ENCODE measurements at places on chromosomes 7 and 10. TPM values are rescaled to one million over a fixed set of nuclear protein-coding genes. Genes with fewer than 3 reads are reported as not detected.

DNA sequence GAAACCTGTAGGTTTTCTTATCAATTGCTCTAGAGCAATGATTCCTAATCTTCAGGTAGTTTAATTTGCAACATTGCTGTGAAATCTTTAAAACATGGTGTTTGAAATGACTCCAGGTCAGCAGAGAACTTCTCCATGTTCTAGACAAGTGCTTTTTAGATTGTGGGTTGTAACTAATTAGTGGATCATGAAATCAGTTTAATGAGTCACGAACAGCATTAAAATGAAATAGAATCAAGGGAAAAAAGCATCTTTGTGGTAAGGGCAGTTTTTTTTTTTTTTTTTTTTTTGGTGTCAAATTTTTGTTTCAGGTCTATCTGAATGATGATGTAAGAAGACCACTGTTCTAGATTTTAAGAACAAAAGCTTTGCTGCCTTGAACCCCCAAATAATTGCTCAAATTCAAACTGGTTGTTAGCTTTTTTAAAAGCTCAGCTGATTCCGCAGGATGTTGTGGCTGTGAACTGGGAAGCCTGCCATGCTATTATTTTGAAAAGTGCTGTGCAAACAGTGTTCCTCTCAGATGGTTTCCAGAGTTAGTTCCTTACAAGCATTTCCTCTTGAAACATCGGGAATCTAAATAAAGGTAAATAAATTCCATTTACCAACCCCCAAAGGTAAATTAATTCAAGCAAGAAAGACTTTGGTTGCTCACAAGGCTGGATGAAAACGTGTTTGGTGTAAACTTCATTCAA lies 13.1 kb upstream of the PDK4 start:
- DNase-seq = no peak

IL2RA gene
- 0.59 TPM for total RNA-seq

CALML3 gene
- not detected for total RNA-seq

DNA sequence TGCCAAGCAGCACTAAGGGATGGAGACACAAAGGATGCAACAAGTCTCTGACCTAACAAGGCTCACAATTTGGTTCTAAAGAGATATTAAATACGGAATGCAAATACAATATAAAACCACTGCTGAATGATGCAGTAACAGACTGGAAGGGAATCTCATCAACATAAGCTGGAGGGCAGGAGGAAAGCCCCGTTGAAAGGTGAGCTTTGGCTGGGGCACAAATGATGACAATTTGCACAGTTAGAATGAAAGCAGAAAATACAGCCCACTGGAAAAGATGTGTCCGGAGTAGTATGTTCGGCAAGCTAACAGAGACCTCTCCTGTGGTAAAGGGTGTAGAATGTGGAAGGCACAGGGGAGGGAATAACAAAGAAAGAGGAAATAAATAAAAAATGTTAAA lies 26.1 kb downstream of the PAXIP1 start:
- DNase-seq = no peak

GRCh38 chr7:55690-56248 lies 136.6 kb upstream of the FAM20C start:
- no peak for DNase-seq

- peak; percentile 88 for DNase-seq
Observed at GRCh38 chr7:17298102-17298839, at the start of gene AHR. Gene AHR (plus strand): TSS chr7:17298652. CDS start chr7:17299265, 613 bp downstream.

GRCh38 chr10:98391065-98391464 lies 23.9 kb downstream of the PYROXD2 start:
- no peak for DNase-seq

GRCh38 chr10:77159538-77160110 lies 478.0 kb downstream of the KCNMA1 start:
- no peak for DNase-seq

- DNase-seq = no peak
Observed at GRCh38 chr7:22694597-22695207, 32.3 kb upstream of the IL6 start.

- DNase-seq = no peak
Observed at GRCh38 chr10:71905164-71905563, 54.1 kb upstream of the PSAP start.

DNA sequence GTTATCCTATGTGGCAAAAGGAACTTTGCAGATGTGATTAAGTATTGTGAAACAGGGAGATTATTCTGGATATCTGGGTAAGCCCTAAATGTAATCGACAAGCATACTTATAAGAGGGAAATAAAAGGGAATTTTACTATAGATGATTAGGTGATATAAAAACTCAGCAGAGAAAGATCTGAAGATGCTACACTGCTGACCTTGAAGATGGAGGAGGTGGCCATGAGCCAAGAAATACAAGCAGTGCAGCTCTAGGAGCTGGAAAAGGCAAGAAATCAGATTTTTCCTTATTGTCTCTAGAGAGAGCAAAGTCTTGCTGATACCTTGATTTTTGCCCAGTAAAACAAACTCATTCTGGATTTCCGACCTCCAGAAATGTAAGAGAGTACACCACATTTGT lies 67.7 kb downstream of the BRAF start:
- DNase-seq = no peak

- no peak for DNase-seq
Observed at GRCh38 chr10:43903451-43903850, 254.8 kb upstream of the ZNF32 start.

- no peak for DNase-seq
Observed at GRCh38 chr10:47310090-47310505, 10.1 kb downstream of the GDF10 start.

DNA sequence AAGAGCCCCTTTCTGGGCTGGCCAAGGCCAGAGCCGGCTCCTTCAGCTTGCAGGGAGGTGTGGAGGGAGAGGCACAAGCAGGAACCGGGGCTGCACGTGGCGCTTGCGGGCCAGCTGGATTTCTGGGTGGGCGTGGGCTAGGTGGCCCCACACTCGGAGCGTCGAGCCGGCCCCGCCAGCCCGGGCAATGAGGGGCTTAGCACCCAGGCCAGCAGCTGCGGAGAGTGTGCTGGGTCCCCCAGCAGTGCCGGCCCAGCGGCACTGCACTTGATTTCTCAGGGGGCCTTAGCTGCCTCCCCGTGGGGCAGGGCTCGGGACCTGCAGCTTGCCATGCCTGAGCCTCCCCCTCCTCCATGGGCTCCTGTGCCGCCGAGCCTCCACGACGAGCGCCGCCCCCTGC lies 48.1 kb downstream of the SH2D4B start:
- no peak for DNase-seq

GRCh38 chr10:1379601-1380000 lies 323.4 kb downstream of the WDR37 start:
- DNase-seq = no peak

DNA sequence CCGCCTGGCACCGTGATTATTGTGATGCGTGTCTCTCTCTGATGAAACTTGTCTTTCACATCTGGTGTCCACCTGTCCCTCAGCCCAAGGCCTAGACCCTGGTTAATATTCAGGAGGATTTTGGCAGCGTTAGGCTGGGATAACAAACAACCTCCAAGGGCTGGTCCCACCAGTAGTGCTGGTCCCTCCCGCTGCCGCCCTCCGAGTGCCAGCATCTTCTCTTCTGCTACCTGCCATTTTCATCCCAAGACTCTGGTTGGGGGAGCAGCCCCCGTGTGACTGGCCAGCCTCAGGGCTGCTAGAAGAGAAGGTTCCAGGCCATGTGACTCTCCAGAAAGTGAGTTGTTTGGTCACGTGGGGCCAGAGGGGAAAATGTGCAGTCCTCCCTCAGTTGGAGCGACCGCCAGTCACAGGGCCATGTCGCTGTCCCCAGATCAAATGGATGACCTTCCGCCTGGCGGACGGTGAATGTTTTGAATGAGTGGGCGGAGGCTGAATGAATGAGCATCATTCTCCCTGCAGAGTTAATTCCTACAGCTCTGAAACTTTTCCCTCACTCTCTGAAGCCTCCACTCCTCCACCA lies 479.9 kb upstream of the FOXK1 start:
- no peak for DNase-seq

GRCh38 chr10:122188706-122189105 lies 82.4 kb upstream of the BTBD16 start:
- no peak for DNase-seq

GRCh38 chr10:93357680-93358079 lies 124.5 kb downstream of the MYOF start:
- DNase-seq = no peak

SPDYE2 gene
- total RNA-seq = not detected

CRYGN gene
- not detected for total RNA-seq

GATA3 gene
- 2.7 TPM for total RNA-seq

DNA sequence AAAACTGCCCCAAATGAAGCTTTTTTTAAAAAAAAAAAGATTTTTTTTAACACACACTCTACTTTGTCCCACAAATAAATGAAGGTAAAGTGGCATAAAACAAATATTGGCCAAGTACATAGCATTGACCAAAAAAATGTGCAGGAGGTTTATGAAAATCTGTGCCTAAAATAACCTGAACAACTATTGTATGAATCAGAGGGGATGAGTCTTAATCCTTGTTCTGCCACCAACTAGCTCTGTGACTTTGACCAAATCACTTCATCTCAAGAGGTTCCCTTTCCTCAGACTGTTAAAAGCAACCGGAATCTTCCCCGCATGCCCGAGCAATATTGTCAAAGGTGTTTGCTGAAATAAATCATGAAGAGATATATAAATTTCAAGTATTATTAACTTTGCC lies 150.4 kb upstream of the NEBL start:
- DNase-seq = no peak

DNA sequence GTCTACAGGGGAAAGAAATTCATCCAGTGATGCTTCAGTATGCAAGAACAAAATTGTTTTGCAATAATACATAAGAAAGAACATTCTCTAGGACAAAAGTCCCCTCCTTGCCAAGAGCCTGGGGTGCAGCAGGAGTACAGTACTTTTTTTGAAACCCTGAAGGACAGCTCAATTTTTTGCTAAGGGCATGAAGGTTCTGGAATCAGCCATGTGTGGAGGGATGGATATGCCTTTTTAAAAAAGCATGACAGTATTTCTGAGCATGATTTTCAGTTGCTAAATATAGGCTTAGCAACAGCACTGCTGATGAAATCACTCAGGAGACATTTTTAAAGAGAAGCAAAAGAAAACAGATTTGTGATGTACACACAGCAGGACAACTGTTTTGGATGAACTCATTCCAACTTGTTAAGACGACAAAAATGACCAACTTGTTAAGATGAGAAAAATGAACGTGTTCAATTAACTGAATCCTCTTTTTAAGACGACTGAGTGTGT lies 39.3 kb downstream of the HBP1 start:
- no peak for DNase-seq

PSAP gene
- 444 TPM for total RNA-seq

OPALIN gene
- total RNA-seq = not detected

DNA sequence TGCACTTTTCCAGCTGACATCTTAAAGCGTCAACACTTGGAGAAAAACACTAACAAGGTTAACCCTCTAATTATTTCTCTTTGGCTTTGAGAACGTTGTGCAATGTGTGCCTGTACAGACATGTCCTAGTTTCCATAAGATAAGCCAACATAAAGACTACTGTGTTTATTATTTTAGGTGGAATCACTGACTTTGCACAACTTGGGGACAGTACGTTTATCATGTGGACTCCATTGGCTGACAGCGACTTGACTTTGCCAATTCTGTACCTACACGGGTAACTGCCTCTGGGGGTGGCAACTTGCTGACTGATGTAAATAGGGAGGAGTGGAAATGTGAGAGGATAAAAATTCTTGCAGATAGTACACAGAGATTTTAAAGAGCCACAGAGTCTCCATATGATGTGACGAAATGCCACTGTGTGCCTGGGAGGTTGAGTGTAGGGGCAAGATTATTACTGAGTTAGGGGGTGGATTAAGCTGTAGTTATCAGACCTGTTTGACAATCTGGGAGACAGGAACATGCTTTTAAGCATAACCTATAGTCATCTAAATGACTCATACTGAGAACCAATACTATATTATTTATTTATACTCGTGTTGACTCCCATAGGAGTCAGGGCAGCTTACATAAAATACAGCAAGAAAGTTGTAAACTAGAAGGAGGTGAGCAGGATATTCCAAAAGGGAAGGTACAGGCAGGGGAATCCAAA lies 21.0 kb downstream of the SLC13A4 start:
- no peak for DNase-seq

DNA sequence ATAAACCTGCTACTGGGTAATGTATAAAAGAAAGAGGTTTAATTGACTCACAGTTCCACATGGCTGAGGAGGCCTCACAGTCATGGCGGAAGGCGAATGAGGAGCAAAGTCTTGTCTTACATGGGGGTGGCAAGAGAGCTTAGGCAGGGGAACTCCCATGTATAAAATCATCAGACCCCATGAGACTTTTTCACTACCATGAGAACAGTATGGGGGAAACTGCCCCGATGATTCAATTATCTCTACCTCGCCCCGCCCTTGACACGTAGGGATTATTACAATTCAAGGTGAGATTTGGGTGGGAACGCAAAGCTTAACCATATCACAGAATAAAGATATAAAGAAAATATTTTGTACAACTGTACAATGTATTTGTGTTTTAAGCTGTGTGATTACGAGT lies 39.4 kb upstream of the PLCE1 start:
- no peak for DNase-seq

CDC14C gene
- total RNA-seq = not detected

C10orf95 gene
- total RNA-seq = 2.1 TPM

- no peak for DNase-seq
Observed at GRCh38 chr10:130027716-130028464, 63.8 kb upstream of the EBF3 start.

C7orf25 gene
- total RNA-seq = 5.3 TPM

DNA sequence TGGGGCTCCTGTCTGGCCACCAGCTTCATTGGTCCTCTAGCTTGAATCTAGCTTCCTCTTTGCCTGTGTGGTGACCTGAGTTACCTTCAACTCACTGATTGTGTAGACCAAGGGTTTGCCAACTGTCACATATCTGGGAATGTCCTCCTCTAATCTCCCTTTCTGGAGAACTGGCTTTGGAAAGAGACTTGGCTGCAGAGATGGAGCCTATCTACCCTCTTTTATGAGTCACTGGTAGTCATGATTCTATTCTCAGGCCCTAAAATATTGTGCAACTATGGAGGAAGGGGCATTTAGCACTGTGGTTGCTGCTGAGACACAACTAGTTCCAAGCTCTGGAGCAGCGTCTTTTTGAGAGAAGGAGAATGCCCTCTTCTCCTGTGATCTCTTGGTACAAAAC lies 691.3 kb downstream of the KCNMA1 start:
- no peak for DNase-seq

MEOX2 gene
- total RNA-seq = not detected

GGCT gene
- total RNA-seq = 60.6 TPM

- no peak for DNase-seq
Observed at GRCh38 chr10:45152726-45153125, 152.0 kb downstream of the ZNF22 start.

DNA sequence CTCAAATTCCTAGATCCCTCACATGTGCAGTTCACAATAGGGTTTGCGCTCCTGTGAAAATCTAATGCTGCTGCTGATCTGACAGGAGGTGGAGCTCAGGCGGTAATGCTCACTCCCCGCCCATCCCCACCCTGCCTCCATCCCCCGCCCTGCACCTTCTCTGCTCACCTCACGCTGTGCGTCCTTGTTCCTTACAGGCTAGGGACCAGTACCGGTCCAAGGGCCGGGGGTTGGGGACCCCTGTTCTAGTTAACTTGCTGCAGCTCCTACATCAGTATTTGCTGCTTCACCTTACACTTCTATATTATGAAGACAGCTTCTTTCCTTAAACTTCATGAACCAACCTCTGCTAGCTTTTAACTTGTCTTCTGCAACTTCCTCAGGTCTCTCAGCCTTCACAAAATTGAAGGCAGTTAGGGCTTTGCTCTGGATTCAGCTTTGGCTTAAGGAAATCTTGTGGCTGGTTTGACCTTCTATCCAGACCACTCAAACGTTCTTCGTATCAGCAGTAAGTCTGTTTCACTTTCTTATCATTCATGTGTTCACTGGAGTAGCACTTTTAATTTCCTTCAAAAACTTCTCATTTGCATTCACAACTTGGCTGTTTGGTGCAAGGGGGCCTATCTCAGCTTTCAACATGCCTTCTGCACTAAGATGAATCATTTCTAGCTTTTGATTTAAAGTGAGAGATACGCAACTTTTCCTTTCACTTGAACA lies 1.7 kb upstream of the TNKS2 start:
- no peak for DNase-seq

All from HCT116 (cell line).